LHCN-M2 (cell line): ENCODE measurements at places on chromosomes 7 and 10. TPM values are rescaled to one million over a fixed set of nuclear protein-coding genes. Genes with fewer than 3 reads are reported as not detected.

DNA sequence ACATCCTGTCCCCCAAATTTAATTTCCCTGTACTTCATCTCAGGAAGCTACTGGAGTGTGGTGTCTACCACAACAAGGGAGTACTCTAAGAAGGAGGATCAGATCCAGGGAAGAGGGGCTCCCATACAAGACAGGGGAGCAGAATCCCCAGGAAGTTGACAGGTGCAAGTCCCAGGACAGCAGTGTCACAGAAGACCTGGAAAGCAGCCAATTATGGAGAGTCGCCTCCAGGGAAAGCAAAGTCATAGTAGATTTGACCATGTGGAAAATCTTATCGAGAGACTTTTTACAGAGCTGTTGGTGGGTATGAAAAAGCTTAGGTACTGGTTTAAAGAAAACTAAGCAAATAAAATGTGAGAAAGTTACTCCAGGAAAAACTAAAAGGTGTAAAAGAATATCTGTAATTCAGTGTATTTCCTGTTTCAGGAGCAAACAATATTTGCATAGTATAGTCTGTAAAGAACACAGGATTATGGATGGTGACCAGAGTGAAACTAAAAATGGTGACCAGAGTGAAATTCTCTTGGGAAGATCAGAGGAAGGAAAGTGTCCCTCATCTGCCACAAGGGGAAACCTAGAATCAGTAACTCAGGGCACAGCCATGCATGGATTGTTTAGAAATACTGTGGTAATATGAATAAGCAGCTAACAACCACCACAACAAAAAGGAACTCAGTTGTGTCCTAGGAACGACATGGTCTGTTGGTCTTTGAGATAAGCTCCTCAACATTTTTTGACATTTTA is 44.5 kb downstream of the LANCL2 start:
- peak; percentile 49 for DNase-seq

GRCh38 chr10:110239892-110240291 is 32.5 kb downstream of the MXI1 start:
- DNase-seq: no peak

DNA sequence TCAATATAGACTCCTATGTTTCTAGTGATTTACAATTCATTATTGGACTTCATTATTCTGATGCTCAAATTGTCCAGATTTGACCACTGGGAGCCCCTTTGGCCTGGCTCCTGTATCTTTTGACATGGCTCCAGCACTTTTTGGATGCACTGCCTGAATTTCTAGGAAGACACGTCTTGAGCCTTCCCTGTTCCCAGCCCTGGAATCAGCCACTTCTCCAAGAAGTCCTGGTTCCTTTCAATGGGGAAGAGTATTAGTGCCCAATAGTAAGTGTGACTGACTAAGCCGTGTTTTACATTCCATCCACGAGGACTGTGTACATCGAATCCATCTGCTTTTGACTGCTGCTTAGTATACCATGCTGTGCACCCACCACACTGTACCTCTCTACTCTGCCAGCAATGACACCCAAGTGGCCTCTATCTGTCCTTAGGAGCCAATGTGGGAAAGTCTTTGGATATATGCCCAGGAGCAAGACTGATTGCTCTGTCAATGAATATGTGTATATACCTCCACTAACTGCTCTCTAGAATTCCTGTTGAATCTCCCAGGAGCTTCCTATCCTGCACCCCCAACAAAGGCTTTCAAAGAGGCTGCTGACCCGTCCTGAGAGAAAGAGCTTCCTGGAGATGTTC is 23.2 kb upstream of the NPFFR1 start:
- no peak for DNase-seq

DNA sequence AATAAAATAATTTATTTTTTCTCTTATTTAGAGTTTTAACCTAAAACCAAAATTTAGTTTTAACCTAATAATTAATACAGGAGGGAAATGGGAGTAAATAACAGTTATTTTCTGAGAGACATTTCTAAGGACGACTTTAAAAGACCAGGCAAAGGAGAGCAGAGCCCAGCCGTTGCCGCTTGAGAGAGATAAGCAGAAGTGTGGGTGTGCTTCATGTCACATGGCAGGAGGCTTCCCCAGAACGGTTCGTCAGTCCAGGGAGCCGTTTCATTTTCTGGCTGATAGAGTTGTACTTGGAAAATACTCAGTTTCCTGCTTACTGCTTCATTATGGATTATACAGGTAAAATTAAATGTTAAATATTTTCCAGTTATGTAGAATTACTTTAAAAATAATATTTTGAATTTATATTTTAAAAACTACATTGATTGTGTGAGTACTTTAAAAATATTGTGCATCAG is 61.4 kb downstream of the ST7 start:
- DNase-seq: no peak

GRCh38 chr7:106285855-106286492 is 1.2 kb upstream of the NAMPT start:
- DNase-seq: no peak

- no peak for DNase-seq
Observed at GRCh38 chr10:96570983-96571964, 15.5 kb downstream of the TM9SF3 start.

GRCh38 chr7:156558198-156558597 is 82.4 kb upstream of the RNF32 start:
- peak; percentile 2 for DNase-seq

GRCh38 chr10:47374611-47375536 is 9.2 kb downstream of the ZNF488 start:
- DNase-seq: no peak

DNA sequence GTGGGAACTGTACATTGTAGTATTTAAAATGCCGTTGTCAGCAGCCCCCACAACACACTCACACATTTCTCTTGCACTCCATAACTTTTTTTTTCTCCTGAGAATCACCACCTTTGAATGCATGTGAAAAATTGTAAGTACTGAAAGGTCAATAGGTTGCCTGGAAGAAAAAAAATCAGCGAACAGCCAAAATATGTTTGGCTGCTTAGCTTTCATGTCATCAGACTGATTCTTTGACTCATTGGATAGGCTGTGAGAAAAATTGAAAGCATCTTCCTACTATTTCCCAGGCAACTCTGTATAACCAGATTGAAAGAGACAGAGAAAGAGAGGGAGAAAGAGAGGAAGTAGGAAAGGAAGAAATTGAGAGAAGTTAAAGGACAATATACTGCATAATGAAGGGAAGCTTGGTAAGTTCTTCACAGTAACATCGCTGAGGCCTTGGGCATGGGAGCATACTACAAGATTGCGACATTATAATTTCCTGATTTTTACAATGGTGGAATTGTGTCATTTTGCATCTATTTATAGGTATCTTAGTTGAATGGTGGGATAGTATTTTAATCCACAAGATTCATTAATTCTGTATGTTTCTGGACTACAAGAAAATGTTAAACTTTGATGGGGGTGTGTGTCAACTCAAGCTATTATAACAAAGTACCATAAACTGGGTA is 249.3 kb upstream of the KCND2 start:
- DNase-seq: peak; percentile 58

- DNase-seq: peak; percentile 89
Observed at GRCh38 chr10:12605580-12606405, 256.4 kb downstream of the CAMK1D start.

- no peak for DNase-seq
Observed at GRCh38 chr7:130791746-130792145, 57.7 kb upstream of the KLF14 start.

DNA sequence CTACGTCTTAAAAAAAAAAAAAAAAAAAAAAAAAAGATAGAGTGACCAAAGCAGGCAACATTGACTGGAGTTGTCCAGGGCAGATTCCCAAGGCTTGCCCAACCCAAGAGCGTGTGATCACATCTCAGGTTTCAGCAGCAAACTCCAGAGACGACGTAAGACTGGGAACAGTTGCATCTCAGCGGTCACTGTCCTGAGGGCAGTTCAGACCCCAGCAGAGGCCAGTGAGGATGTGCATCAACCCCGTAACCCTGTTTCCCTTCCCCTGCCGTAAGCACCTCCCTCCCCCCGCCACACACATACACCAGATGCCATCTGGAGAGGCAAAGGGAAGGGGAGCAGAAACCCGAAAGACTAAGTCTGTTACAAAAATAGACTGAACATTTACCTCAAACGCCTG is 19.3 kb upstream of the TOMM7 start:
- DNase-seq: peak; percentile 66

DNA2 gene
- 16.0 and 19.4 TPM in 2 replicates for total RNA-seq

SEMA3E gene
- 0.71 and 0.98 TPM in 2 replicates for total RNA-seq

TMEM196 gene
- total RNA-seq: not detected in 2 replicates

VAX1 gene
- total RNA-seq: not detected in 2 replicates
